ENCODE measurements at places on chromosomes 3 and 15.

- DNase-seq = no peak
Measured at GRCh38 chr3:122947738-122948137, 79.8 kb downstream of the SEMA5B start.

GRCh38 chr3:159448902-159449301, 539.7 kb upstream of the IL12A start:
- DNase-seq = no peak

DNA sequence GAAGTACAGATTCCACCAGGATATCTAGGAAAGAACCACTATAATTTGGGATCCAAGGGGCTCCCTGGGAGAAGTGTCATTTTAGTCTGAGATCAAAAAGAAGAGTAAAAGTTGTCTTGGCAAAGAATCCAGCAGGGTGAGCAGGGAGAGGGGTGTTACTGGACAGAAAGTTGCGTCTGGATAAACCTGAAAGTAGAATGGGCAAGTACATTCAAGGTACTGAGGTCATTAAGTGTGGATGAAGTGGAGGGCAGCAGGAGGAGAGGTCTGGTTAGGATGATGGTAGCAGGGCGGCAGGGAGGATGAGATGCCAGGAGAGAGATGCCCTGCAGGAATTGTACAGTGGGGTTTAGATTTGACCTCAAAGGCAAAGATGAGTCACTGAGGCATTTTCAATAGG, 253.3 kb downstream of the KLF13 start:
- DNase-seq = no peak

DNA sequence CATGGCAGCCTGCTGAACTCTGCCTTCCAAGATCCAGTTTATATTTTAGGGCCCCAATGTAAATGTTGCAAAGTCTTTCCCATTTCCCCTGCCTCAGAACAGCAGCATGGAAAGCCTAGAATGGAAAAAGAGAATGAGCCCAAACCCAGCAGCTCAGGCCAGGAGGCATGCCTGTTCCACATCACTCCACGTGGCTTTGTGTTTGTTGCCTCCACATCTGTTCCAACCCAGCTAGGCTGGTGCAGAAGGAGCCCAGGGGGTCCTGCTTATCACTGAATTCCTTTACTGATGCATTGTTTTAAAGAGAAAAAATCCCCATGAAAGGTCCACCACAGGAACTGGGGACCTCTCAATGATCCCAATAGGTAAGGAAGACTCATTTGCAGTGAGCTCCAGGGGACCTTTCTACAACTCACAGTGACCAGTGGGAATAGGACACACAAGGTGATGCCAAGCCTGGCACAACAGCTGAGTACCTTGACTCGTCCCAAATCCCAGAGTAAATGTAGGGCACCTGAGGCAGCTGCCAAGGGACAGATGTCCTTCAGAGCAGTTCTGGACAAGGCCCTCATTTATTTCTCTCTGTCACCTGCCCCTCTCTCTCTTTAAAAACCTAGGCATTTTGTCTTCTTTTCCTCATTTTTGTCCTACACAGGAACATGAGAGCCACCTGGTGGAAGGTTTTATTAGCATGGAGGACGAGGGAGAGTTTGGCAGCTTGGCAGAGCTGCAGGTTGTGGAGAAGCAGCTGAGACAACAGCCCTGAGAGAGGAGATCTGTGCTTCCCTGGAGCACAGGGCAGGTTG, 41.7 kb upstream of the ADAMTS17 start:
- peak; percentile 40 for DNase-seq

DNA sequence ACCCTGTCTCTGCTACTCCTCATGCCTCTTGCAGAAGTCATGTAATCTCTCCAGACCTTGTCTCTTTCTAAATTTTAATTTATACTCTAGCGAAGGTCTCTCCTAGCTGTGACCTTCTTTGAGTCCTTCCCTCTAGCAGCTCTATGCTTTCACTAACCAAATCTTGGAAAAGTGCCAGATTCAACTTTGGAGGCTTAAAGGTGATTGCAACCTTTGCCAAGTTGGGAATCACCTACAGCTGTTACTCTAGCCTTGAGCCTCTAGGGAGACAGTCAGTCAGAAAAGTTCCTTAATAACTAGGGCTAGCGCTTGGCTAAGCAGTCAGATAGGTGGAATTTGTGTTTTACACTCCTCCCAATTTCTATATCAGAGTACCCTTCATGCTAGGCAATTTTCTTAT, 46.1 kb upstream of the ABI3BP start:
- DNase-seq = no peak

DNA sequence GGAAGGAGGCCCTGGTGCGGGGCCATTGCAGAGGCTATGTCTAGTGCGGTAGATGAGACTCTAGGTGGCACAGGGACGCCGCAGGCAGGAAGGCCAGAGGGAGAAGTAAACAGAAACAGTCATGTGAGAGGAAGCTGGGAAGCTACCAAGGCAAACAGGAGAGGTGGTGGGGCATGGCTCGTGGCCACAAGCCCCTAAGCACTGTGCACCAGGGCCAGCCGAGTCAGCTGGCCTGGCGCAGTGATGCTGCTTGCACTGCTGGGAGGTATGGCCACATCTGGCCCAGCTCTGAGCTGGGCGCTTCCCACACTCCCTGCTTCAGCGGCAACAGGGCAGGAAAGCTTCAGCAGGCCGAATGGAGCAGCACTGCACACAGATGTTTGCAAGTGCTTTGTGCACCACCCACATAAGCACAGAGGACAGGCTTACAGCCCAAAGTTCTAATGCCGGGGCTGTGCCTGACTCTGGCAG, 76.6 kb downstream of the SRGAP3 start:
- no peak for DNase-seq

DNA sequence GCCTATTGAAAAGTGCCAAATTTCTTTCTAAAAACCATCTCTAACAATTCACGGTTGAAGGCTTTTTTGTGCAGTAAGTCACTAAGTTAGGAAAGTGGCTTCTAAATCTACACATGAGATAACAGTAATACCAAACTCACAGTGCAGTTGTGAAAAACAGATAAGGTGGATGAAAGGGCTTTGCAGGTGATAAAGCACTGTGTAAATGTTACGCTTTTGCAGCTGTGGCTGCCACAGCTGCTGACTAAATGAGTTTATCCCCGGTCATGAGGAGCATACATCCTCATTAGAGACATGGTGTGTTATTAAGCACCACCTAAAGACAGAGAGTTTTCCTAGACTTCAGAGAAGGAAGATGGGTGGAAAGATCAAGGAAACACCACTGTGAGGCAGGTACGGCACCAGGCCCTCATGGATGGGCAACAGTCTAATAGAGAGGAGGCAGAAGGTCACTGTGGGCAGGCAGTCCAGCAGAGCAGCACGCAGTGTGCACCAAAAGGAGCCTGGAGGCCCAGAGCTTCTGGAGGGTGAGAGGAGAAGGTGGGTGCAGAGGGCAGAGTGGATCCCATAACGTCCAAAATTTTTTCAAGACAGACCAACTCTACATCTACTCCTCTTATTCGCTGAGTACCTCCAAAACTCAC, 68.5 kb downstream of the FMN1 start:
- no peak for DNase-seq
